ENCODE measurements at places on chromosomes 16 and 17.
A peak's percentile ranks its signal among the peaks of the same experiment; 100 is the strongest.

DNA sequence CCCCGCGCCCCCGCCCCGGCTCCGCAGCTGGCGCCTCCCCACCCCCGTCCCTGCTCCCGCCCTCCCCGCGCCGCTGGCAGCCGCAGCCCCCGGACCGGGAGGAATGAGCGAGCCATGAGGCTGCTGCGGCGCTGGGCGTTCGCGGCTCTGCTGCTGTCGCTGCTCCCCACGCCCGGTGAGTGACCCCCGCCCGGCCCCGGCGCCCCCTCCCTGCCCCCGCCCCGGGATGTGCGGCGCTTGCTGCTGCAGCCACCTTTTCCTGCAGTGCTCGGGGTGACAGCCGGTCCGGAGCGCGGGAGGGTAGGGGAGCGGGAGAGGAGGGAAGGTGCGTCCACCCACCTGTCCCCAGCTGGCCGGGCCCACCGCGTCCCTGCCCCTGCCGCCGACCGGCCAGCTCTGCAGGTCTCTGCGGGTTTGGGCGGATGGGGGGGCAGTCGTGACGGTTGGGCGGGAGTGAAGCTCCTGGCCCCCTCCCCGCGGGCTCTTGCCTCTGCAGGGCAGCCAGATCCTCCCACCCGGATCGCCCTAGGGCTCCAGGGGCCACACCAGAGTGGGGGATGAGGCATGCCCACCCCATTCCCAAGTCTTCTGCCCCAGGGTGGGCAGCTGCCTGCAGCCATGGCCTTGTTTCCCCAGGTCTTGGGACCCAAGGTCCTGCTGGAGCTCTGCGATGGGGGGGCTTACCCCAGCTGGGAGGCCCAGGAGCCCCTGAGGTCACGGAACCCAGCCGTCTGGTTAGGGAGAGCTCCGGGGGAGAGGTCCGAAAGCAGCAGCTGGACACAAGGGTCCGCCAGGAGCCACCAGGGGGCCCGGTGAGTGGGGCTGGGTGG lies 513 bp downstream of the ADAM11 start:
- no peak for DNase-seq

GRCh38 chr16:50172195-50172922 lies 19.3 kb downstream of the TENT4B start:
- DNase-seq = no peak

- no peak for DNase-seq
These were observed 4.8 kb downstream of the EEF2K start for GRCh38 chr16:22210854-22211253.

DNA sequence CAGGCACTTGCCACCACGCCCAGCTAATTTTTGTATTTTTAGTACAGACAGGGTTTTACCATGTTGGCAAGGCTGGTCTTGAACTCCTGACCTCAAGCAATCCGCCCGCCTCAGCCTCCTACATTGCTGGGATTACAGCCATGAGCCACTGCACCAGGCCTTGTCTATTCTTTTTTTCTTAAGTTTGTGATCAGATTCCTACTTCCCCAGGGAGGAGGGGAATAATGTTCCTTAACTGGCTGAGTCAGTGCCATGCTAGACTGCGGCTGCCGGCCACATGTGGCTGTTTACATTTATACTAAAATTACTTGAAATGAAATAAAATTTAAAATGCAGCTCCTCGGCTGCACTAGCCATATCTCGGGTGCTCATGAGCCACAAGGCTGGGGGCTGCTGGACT lies 27.8 kb upstream of the USP36 start:
- peak; percentile 49 for DNase-seq

DNA sequence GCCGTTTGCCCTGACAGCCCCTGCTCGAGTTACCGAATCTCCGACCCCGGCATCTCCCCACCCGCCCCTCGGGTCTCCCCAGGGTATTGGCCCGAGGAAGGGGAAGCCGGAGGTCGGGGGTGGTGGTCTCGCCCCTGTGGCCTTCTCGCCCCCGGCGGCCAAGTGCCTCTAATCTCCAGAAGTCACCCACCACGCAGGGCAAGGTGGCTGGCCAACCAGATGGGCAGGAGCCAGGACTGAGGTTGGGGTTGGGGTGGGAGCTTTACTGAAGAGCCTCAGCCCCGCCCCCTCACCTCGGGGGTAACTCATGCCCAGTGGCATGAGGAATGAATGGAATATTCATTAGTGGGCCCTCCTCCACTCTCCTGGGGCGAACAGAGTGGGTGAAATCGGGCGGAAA lies 637 bp downstream of the DHRS11 start:
- DNase-seq = no peak

GRCh38 chr16:1413684-1414531 lies 596 bp downstream of the UNKL start:
- DNase-seq = peak; percentile 66

DNA sequence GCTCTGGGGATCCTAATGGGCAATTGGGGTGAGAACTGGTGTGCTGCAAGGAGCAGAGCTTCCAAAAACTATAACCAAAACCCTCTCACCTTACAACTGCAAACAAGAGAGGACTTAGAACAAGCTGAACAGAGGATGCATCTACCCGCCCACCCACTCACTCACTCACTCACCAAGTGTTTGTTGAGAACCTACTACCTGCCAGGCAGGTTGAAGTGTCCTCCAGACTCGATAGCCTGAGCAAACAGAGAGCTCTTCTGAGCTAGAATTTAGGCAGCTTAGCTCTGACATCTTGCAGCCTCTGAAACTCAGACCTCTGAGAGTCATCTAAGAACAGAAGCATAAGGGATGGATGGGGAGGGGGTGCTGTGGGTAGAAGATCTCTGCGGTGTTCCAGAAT lies 41.2 kb downstream of the CACNG3 start:
- no peak for DNase-seq

GRCh38 chr16:87936375-87937230 lies at the start of gene CA5A:
CA5A (minus strand) TSS chr16:87936529; CDS start chr16:87936450, 79 bp downstream.
- DNase-seq = no peak

GRCh38 chr16:30958175-30959079 lies 873 bp downstream of the SETD1A start:
- DNase-seq = peak; percentile 61

GRCh38 chr17:21318439-21318838 lies 33.9 kb downstream of the MAP2K3 start:
- no peak for DNase-seq

DNA sequence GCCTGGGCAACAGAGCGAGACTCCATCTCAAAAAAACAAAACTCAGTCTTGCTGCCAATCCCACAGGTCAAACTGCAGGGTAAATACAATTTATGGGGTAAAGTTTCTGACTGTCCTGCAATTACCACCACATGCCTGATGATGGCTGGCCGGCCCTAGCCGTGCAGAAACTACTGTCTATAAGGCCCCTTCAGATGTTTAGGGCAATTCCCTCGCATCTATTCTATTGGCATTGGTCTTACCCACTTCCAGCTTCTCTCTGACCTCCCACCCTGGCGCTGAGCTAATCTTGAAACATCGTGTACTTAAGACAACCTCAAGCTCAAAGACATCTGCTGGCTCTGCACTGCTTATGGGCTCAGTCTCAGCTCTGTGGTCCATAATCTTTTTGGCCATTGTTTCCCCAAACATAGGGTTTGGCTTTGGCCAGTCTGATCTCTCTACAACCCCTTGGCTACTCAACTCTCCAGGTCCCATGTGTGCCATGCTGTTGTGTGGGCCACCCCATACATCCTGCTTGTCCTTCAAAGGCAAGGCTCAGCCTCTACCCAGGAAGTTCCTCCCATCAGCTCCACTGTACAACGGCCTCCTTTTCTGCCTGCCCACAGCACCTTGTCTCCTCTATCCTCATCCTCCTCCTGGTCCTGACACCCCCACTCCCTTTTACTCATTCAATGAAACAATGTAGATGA lies 16.6 kb downstream of the MAP3K14 start:
- DNase-seq = no peak

GRCh38 chr16:57810197-57811031 lies 8.1 kb upstream of the KIFC3 start:
- DNase-seq = peak; percentile 89

GRCh38 chr17:57586742-57587141 lies 158.4 kb downstream of the CCDC182 start:
- no peak for DNase-seq

GRCh38 chr16:58264007-58264406 lies 30.8 kb downstream of the PRSS54 start:
- no peak for DNase-seq

DNA sequence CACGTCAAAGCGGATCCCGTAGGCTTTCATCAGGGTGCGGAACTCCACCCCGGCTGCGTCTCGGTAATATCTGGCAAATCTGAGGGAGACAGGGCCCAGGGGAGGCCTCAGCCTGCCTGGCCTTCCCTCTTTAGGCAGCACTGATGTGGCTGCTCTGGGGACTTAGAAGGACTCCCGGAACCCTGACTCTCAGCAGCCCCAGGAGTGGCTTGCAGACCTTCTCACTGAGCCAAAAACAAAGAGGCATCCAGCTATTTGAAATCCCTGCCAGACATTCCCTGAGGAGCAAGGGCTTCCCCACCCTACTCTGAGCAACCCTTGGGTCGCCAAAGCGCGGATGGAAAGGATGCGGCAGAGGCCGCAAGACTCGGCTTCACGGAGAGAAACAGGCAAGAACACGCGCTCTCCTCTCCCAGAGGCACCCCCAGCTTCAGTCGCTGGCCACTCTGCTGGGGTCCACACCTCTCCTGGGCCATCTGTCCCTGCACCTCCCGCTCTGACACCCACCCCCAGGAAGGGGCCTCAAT lies 7.9 kb downstream of the P2RX5 start:
- DNase-seq = no peak

- DNase-seq = no peak
These were observed 717.3 kb downstream of the KCNJ2 start for GRCh38 chr17:70886648-70887047.

DNA sequence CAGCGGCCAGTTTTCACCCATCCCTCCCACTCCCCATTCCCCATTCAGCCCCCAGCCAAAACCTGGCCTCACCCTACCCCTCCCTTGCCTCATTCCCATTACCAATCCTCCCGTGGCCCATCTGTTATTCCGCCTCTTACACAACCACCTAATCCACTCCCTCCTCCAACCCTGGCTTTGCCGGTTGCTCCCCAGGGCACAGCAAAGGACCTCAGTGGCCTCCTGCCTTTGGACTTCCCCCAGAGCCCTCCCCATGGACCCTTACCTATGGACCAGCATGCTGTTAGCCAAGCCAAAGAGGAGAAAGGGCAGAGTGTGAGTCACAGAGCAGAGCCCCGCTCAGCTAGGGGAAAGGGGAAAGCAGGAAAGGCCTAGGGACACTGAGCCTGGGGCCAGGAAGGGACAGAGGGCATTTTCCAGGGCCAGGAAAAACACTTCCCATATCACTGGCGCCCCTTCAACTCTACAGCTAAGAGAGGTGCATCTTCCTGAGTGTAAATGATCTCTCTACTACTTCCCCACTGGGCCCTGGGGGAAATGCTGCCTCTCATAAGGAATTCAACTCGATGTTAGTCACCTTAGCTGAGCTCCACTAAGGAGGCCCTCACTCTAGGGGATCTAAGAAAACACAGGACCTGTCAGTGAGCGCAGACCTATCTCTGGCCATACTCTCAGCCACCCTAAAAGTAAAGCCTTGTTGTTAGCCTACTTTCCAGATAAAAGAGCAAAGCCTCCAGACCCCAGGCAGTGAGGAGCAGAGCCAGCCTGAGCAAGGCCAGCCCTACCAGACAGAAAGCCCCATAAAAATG lies 10.6 kb downstream of the PEMT start:
- DNase-seq = peak; percentile 68

DNA sequence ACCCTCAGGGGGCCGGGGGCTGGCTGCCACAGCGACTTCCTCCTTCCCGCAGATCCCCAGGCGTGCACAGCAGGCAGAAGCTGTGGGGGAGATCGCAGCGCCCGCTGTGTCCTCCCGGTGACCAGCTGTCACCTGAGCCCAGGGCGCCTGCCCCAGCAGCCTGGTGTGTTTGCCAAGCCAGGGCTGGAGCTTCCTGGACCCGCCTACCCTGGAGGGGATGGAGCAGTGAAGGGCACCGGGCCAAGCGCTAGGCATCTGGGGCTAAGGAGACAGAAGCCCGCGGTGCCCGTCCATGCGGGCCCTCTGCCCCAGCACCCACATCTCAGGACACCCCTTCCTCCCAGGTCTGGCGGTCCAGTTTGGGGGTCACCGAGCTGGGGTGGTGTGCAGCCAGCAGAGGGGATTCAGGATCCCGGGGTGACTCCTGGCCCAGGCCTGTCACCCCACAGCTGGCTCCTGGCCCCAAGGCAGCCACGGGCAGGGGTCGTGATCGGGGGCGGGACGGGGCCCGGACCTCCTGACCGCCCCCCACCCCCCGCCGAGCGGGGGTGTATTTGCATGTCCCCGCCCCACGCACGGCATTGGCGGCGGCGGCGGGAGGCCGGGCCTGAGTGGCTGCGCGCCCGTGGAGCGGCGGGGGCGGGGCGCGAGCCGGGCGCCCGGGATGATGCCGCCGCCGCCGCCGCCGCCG lies at the start of gene RAB26:
Gene RAB26, plus strand, starts transcription at position 645 of the 691 bp plus-strand sequence. CDS start 159 bp downstream, outside the sequence.
- DNase-seq = peak; percentile 72

DNA sequence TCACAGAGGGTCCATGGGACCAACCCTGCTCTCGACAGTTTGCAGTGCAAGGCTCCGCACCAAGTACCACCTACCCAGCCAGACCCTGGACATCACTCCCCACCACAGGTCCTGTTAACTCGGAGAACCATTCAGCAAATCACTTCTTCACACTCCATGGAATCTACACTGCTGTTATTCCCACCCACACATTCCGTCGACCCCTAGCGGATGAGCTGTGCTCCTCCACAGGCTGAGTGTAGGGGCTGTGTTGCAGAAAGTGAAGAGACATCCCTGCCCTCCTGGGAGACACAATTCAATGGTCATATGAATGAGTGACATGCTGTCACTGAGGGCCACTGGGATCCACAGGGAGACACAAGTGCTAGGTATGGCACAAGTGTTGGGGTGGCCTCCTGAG lies 27.5 kb downstream of the MPG start:
- no peak for DNase-seq

DNA sequence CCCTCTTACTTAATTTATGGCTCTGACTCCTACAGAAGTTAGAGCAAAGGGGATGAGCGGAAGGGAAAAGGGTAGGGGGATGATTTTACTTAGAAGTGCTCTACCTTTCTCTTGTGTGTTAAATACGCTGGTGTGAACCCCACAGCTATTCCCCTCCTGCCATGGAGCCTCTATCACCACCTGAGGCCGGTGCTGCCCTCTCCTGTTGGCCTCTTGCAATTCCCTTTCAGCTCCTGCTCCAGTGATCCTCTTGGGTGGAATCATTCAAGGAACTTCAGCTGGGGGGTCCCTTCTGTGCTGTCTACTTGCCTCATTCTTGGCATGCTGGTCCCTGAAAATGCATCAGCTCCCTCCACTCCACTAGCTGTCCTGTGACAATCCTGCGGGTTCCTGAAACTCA lies 41.8 kb upstream of the CDH8 start:
- peak; percentile 3 for DNase-seq

DNA sequence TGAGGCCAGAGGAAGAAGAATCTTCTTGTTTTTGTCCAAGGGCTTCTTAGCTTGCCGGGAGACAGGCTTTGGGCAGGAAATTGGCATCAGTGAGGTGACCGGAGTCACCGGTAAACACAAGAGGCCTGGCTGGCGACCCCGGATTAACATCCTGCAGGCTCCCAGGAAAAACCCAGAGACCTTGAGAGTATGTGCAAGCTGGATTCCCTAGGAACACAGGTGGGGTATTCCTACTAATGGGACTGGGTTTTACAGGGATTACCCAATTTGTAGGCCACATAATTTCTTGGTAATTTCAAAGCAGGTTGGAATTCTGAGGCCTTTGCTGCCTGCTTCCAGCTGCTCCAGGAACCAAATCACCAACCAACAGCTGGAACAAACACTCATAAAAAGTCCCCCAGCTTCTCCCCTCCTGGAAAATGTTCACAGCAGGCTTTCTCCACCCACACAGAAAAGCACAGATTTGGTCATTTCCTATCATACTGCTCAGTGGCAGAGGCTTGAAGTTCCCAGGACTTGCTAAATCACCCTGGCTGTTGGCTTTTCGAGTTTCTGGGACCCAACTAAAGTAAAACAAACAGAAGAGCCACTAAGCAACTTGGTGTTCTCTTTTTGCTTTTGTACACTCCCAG lies 258.8 kb downstream of the IRF8 start:
- no peak for DNase-seq

- DNase-seq = no peak
These were observed 105.5 kb downstream of the TNFRSF13B start for GRCh38 chr17:16866436-16866835.
